ENCODE measurements at places on chromosomes 2 and 18.

DNA sequence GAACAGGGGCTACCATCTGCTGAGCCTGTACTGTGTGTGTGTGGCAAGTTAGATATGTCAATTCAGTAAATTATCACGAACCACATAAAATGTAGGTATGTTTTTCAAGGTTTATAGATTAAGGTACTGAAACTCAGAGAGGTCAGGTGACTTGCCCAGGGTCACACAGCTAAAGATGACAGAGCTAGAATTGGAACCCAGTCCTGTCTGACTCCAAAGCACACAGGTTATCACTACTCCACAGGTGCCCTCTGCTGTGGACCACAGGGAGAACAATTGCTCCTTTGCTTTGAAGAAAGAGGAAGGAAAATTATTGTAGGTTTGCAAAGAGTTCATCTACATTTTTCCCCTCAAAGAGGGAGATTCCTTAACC, 229.7 kb upstream of the AGAP1 start:
- DNase-seq: no peak

- DNase-seq: no peak
These were observed 82.8 kb upstream of the DSEL start for GRCh38 chr18:67599277-67599676.

DNA sequence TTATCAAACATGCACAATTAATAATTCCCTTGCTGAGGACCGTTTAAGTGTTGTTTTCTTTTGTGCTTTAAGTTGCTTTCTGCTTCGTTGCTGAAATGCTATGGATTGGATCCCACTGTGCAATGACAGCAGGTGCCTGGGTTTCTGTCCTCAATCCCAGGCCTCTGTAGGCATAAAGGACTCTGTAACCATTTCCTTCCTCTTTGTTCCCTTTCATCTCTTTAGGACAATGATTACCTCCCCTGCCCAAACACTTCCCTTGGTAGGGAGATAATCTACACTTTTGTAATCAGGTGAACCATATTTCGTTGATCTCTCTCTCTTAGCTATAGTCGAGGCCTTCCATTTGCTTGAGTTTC, 58.6 kb upstream of the LYPD6B start:
- no peak for DNase-seq

GRCh38 chr2:172249986-172250385, 147.3 kb upstream of the DLX2 start:
- no peak for DNase-seq

DNA sequence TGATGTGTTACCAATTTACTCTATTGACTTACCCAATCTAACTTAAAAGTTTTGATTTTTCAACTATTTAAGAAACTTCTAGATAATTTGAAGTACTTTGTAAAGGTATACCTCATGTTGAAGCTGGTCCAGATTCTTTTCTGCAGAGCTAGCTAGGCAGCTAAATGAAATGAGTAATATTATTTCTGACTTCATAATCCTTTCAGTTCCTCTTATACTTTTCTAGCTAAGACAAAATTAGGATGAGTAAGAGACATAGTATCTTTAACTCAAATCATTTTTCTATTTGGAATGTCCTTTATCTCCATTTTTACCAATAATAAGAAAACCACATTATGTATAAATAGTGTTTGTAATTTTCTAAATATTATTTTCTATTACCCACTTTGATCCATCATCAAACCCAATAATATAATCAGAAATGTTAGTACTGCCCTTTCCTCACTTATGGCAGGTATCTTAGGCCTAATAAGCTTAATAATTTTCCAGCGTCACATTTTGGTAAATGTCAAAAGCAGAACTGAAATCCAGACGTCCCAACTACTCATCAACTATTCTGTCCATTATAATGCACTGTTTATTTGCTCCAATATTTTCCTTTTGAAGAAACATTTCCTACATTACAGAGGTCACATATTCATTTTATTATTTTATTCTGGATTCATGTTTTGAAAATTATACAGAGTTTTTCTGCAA, 456.6 kb downstream of the THSD7B start:
- peak; percentile 9 for DNase-seq

DNA sequence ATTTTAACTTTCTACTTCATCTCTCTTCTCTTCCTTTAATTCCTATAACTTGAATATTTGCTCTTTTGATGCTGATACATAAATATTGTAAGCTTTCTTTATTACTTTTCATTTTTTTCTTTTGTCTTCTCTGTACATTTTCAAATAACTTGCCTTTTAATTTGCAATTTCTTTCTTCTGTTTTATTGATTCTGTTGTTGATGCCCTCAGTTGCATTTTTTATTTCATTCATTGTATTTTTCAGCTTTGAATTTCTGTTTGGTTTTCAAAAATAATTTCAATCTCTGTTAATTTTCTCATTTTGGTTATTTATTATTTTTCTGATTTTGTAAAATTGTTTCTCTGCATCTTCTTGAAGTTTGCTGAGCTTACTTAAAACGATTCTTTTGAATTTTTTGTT, 47.0 kb downstream of the AQP4 start:
- no peak for DNase-seq

- DNase-seq: peak; percentile 31
These were observed 1389.8 kb upstream of the TMEFF2 start for GRCh38 chr2:193584522-193584938.
